Epithelial cell of esophagus (primary cell): ENCODE measurements at places on chromosomes 2 and 18.

- no peak for DNase-seq
These were observed 105.3 kb downstream of the HDAC4 start for GRCh38 chr2:239295377-239296019.

DNA sequence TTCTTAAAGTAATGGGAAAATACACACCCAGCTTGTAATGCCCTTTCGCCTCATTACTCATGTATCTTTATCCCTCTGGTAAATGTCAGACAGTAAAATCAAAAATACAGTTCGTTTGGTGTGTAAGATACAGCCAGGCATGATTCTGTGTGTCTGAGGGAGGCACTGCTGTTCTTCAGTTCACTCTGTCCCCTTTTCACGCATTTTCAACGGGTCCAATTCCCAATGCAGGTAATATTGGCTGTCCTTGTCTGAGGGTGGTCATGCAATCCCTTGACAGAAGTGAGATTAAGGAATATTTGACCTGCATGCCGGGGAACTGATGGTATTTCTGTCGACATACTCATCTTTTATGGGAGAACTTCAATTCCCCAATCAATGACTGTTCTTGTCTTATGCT is 587.2 kb upstream of the NXPH2 start:
- no peak for DNase-seq

DNA sequence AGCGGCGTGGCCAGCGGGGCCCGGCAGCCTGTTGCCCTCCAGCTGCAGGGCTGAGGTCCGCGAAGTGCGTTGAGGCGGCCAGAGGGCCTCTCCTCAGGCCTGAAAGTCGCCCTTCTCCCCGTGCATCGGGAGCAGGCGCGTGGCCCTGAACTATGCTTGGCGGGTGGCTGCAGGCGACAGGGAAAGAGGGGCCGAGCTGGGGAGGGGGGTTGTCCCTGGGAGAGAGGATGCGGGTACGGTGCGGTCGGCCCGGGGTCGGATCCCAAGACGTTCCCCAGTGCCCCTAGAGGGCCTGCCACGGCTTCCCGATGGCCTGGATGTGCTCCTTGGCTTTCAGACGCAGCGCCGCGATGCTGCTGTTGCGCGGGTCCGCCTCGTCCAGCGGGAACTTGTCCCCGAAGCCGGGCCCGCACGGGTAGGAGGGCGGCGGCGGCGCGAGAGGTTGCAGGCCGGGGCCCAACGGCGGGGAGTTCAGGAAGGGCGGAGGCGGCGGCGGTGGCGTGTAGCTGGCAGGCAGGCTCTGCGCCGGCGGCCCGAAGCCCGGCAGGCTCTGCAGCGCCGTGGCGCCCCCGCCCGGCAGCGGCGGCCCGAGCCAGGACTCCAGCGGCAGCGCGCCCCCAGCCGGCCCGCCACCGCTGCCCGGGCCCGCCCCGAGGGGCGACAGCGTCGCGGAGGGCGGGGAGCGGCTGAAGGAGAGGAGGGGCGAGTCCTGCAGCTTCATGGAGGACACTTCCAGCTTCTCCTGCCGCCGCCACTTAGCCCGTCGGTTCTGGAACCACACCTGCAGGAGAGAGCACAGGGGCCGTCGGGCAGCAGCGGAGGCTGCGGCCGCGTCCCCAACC is 4.3 kb downstream of the RAX start:
- peak; percentile 48 for DNase-seq

- no peak for DNase-seq
These were observed 401.9 kb downstream of the LRP1B start for GRCh38 chr2:141728886-141729285.

DNA sequence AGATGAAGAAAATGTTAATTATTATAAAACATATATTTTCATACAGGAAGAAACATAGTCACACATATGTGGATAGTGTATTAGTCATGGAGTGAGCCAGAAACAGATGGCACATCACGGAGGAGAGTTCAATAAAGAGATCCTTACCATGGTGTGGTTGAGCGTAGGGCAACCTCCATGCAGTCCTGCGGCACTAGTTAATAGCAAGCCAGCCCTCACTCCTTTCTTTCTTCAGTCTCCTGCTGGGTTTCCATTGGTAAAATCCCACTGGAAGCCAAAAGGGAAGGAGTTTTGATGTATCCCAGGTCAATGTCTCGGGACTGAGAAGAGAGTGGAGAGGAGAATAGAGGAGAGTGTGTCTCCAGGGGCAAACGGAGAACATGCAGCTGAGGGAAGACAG is 328.1 kb downstream of the NR4A2 start:
- no peak for DNase-seq

GRCh38 chr2:42812899-42813479 is 20.6 kb upstream of the HAAO start:
- DNase-seq = peak; percentile 56

DNA sequence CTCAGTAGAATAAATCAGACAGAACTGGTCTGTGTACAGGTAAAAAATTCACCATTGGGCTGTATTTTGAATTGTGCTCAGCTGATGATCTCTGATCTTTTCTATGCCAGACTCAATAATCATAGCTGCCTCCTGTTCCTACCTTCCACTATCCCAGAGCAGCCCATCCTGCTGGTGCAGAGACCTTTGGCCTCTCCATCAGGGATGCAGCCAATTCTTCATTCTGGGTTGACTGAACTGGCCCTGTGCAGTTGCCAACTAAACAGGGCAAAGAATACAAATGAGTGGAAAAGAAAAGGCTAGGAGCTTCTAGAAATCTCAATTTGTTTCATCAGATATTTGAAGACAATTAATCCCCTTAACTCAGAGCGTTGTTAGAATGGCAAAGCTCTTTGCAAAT is 1781.3 kb upstream of the CELF4 start:
- no peak for DNase-seq

GRCh38 chr2:127153691-127154158 is 46.8 kb upstream of the BIN1 start:
- peak; percentile 70 for DNase-seq

DNA sequence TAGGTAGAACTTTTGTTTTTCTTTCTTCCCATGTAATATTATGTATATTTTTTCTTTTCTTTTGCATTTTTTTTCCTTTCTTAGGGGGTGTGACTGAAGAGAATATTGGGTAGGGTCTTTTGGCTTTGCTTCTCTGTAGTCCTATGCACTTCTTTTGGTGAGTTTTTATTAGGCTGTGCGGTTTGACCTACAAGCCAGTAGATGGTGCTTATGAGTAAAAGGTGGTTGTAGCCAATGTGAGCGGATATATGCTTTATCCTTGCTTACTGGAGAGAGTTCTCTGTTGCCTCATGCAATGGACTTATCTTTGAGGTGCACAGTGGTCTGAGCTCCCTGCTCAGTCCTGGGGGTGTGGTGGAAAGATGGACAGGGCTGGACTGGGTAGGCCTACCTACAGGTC is 52.7 kb downstream of the DSEL start:
- DNase-seq = peak; percentile 31

GRCh38 chr2:155905657-155906056 is 426.9 kb downstream of the NR4A2 start:
- DNase-seq = no peak

DNA sequence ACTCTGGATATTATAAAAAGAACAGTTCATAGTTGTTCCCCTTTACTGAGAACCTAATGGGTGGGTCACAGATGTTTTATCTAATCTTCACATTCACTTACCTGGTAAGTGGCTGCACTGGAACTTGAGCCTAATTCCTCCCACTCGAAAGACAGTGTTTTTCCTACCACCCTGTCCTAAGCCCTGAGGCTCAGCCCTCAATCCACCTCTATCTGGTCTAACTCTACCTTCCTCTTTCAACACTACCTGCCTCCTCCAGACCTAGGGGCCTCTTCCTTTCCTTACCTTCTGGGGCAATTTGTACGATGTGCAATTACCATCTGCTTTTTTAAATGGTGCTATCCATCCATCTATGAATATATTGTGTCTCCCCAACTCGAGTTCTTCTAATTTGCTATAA is 9.7 kb upstream of the KIF3C start:
- no peak for DNase-seq

DNA sequence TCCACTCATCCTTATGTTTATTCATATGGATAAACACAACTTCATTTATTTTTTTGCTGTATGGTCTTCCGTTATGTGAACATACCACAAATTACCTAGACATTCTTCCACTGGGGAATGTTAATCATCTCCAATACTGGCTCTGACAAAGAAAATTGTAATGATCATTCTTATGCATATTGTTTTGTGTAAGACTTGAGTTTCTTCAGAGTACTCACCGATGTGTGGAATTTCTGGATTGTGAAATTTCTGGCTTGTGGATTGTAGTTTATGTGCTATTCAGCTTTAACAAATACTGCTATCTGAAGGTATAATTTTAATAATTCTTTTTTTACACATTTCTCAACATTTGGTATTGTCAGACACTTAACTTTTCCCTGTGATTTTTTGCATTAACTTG is 212.2 kb upstream of the THUMPD2 start:
- DNase-seq = peak; percentile 66

GRCh38 chr2:3456125-3456524 is 63.2 kb downstream of the ADI1 start:
- no peak for DNase-seq

DNA sequence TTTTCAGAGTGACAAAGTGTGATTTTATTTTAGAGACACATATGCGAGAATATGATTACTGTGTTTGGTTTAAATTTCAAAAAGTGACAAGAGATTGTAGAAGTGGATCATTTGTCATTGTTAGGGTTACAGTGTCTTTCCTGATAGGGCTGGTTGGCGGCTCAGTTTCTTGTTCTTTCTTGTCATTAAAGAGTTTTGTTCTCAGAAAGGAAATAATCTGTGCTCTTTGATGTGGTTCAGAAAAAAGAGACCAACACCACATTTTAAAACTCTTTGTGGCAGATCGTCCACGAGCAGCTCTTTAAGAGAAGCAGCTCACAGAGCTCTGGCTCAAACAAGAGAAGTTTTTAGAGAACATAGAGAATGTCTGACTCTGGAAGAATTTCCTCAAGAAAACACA is 45.6 kb upstream of the ZNF532 start:
- DNase-seq = no peak

DNA sequence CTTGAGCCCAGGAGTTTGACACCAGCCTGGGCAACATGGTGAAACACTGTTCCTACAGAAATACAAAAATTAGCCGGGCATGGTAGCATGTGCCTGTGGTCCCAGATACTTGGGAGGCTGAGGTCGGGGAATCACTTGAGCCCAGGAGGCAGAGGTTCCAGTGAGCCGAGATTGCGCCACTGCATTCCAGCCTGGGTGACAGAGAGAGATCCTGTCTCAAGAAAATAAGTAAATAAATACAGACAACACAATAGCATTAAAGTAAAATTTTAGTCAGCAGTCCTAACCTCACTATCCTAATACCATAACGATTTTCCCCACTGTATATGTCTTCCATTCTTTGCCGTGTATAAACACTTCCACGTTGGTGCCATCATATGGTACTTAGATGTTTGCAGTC is 83.0 kb upstream of the MBOAT2 start:
- no peak for DNase-seq

- DNase-seq = no peak
These were observed 18.2 kb downstream of the SLC8A1 start for GRCh38 chr2:40433736-40434135.

DNA sequence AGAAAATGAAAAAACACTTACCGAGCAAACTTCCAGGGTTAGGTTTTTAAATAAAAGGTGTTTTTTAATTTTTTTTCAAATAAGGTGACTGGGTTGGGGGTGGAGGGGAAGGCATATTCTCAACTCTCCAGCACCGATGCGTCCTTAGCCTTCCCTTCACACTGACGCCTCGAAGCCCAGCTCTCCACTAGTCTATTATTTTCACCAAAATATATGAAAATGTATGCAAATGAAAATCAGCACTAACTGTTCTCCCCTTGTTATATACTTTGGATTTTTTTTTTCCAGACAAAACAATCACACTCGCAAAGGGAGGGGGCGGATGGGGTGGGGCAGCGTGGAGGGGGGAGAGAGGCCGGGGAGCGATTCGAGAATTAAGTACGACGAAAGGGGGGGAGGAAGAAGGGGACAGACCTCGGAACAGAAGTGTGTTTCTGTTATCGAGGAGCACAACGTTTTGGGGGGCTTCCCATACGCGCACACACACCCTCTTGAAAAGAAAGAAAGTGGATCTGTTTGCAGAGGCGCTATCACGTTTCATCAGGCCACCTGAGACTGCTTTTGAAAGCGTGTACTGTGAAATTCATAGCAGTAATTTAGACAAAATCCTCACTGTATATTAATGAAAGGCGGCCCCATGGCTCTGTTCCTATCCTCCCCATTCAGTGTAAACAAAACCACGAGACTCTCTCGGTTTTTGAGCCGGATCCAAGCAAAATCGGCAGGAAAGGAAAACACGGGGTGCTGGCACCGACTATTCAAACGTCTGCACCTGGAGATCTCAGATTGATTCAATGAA is 2.4 kb upstream of the POU3F3 start:
- DNase-seq = no peak

GRCh38 chr2:11852526-11853196 is 106.2 kb downstream of the LPIN1 start:
- DNase-seq = no peak

GRCh38 chr2:85709401-85709811 is 15.2 kb downstream of the GNLY start:
- no peak for DNase-seq

GRCh38 chr2:225293638-225294037 is 105.9 kb upstream of the NYAP2 start:
- no peak for DNase-seq

DNA sequence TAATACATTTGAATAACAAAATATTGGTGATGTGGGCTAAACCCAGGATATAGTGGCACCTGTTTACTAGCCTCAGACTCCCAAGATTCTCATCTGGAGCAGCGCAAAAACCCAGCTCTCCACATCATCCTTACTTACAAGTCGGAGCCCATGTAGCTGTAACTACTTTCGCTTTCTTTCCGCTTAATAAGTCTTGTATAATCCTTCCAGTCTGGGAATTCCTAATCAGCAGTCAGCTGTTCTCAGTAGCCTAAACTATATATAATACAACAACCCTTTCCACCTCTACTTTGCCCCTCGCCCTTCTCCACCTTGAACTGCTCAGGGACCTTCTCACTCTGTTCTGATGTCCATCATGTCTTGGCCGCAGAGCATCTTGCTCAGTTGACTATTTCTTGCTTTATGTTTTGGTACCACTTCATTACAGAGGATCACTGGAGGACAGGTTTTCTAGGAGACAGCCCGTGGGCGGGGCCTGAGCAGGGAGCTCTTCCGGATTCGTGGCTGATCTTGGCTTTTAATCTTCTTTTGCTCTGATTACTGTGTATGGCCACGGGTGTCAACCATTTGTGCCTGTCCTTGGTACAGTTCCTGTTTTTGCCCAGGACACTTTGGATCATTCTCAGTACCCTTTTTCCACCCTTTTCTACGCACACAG is 119.9 kb upstream of the SERTAD2 start:
- no peak for DNase-seq

- no peak for DNase-seq
These were observed 58.7 kb upstream of the CDH20 start for GRCh38 chr18:61274416-61274960.

GRCh38 chr2:15730545-15731212 is 139.0 kb downstream of the DDX1 start:
- DNase-seq = peak; percentile 85

GRCh38 chr2:187527262-187527661 is 27.0 kb downstream of the TFPI start:
- DNase-seq = no peak

GRCh38 chr2:235095569-235095968 is 143.8 kb downstream of the SH3BP4 start:
- DNase-seq = peak; percentile 41

GRCh38 chr2:121128741-121129659 is 156.0 kb downstream of the TFCP2L1 start:
- DNase-seq = peak; percentile 72

GRCh38 chr2:228432116-228432515 is 250.6 kb upstream of the SPHKAP start:
- no peak for DNase-seq

GRCh38 chr18:55743133-55743532 is 155.1 kb upstream of the TCF4 start:
- no peak for DNase-seq
